ENCODE measurements at places on chromosomes 12 and 14.

GRCh38 chr12:79883216-79883615 is 51.7 kb downstream of the PPP1R12A start:
- DNase-seq: no peak

DNA sequence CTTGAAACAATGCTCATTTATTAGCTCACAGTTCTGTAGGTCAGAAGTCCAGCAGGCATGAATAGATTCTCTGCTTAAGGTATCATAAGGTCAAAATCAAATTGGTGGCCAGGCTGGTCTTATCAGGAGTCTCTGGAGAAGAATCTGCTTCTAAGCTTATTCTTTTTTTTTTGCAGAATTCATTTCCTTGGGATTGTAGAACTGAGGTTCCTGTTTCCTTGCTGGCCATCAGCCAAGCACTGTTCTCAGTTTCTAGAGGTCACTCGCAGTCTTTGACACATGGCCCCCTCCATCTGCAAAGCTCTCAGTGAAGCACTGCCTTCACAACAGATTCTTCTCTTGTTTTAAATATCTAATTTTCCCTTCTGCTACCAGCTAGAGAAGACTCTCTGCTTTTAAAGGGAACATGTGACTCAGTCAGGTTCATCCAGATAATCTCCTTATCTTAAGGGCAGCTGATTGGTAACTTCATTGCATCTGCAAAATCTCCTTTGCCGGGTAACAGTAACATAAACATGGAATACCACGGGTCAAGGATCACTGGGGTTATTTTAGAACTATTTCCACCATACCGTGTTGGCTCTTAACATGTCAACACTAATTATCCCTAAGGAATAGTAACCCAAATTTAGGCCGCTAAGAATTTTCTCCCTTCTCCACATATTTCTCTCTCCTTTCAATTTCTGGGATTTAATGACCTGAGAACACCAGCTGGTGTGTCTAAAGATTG is 25.3 kb downstream of the RHOJ start:
- no peak for DNase-seq

- no peak for DNase-seq
Observed at GRCh38 chr12:120940799-120941198, 36.6 kb upstream of the SPPL3 start.

- DNase-seq: no peak
Observed at GRCh38 chr12:79487386-79488110, 203.2 kb downstream of the PAWR start.

- DNase-seq: no peak
Observed at GRCh38 chr14:71482671-71483070, 449.6 kb upstream of the RGS6 start.

GRCh38 chr12:6206327-6206726 is 6.1 kb downstream of the CD9 start:
- DNase-seq: no peak

DNA sequence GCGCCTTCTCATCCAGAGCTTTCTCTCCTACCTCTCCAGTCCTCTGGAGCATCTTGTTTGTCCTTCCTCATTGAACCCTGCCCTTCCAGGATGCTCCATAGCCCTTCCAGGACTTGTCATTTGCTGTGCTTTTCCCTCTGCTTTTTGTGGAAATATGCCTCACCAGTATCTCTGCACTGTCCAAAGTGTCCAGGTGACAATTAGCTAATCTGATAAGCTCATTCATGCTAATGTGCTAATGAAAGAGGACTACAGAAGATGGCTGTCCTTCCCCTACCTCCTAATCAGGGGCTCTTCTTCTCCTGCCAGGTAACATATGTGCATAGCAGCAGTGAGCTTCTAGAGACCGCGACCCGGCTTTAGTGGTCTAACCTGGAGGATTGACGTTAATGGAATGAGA is 58.4 kb upstream of the OTX2 start:
- no peak for DNase-seq

DNA sequence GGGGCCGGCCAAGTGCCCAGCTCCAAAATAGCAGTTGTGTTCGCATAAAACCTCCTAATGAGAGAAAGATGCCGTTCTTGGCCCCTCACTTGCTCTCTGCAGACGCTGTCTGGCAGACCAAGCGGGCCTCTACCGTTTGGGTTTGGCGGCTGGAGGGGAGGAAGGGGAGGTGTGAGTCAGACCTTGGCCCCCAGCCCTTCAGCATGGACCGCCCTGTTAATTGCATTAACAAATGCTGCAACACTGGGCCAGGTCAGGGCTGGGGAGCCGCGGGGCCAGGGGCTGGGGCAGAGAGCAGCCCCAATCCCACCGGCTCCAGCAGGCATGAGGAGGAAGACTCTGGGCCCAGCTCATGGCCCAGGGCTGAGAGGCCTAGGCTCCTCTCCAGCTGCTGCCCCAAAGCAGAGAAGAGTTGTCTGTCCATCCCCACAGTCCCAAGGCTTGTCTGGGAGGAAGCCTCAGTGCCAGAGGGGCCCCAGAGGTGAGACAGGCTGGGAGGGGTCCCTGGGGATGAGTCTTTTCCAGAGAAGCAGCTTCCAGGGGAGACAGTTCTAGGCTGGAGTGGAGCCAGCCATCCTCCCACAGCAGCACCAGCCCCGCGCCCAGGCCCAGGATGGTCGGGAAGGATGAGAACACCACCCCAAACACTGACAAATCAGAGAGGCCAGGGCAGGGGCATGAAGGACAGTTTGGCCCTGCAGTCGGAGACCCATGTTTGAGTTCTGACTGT is 16.9 kb downstream of the LTBP2 start:
- no peak for DNase-seq

GRCh38 chr12:104694711-104695110 is 238.0 kb downstream of the CHST11 start:
- no peak for DNase-seq

- no peak for DNase-seq
Observed at GRCh38 chr12:50988871-50989270, 36.5 kb downstream of the HIGD1C start.

- no peak for DNase-seq
Observed at GRCh38 chr14:72686101-72686500, 207.8 kb downstream of the DPF3 start.

- no peak for DNase-seq
Observed at GRCh38 chr14:86420131-86420530, 890.2 kb downstream of the FLRT2 start.

GRCh38 chr14:104307246-104307626 is 168.8 kb downstream of the KIF26A start:
- DNase-seq: no peak

DNA sequence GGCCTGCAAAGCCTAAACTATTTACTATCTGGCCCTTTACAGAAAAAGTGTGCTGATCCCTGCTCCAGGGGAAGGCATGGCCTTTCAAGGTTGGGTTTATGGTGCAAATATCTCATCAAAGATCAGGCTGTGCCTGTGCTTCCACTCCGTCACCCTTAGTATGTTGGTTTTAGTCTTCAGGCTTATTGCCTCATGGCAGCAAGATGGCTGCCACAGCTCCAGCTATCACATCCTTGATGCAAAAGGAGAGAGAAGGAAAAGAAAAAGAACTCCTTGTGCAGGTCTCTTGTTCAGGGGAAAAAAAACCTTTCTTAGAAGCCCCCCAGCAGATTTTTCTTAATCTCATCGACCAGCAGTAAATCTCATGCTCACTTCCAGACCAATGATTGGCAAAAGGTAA is 9.1 kb upstream of the HRK start:
- DNase-seq: no peak

- no peak for DNase-seq
Observed at GRCh38 chr12:116366456-116366776, 88.9 kb upstream of the MED13L start.

GRCh38 chr12:57813971-57814772 is 4.4 kb downstream of the AVIL start:
- DNase-seq: no peak

- DNase-seq: no peak
Observed at GRCh38 chr14:57796556-57796955, 69.3 kb downstream of the SLC35F4 start.

- no peak for DNase-seq
Observed at GRCh38 chr12:63917864-63918799, 73.6 kb downstream of the SRGAP1 start.

GRCh38 chr14:53491256-53491883 is 338.2 kb upstream of the DDHD1 start:
- DNase-seq: no peak

DNA sequence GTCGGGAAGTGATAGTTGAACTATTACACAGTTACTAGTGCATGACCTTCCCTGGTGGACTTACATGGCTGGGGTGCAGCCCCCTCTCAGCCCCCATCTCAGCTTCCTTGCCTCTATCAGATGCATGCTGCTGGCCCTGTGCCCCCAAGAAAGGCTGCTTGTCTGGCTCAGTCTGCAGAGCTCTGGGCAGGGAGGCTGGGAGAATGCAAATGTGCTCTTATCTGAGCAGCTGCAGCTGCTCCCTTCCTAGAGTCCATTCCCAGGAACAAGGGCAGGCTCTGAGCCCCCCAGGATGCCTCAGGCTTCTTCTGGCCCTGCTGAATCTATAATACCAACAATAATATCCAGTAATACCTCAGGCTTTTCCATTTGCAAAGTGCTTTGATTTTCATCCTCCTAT is 218.1 kb upstream of the SRRM4 start:
- no peak for DNase-seq

GRCh38 chr12:109716512-109717389 is 3.1 kb downstream of the FAM222A start:
- DNase-seq: no peak

- no peak for DNase-seq
Observed at GRCh38 chr12:45232756-45233372, 17.0 kb downstream of the ANO6 start.

Measured in stimulated activated CD4-positive, alpha-beta T cell treated with anti-CD3 and anti-CD28 coated beads, TNF-alpha, amount 100 ng/mL, for 4 hours (primary cell).